GM10248 (cell line): ENCODE measurements at places on chromosomes 7 and 10.
A peak's percentile ranks its signal among the peaks of the same experiment; 100 is the strongest.

GRCh38 chr7:39357648-39358047 is 208.6 kb upstream of the YAE1 start:
- DNase-seq = no peak

- peak; percentile 37 for DNase-seq
Observed at GRCh38 chr7:140640060-140640637, 464 bp downstream of the DENND2A start.

GRCh38 chr7:106277976-106278375 is 6.8 kb downstream of the NAMPT start:
- no peak for DNase-seq

- no peak for DNase-seq
Observed at GRCh38 chr7:50210706-50211115, 93.8 kb upstream of the IKZF1 start.

DNA sequence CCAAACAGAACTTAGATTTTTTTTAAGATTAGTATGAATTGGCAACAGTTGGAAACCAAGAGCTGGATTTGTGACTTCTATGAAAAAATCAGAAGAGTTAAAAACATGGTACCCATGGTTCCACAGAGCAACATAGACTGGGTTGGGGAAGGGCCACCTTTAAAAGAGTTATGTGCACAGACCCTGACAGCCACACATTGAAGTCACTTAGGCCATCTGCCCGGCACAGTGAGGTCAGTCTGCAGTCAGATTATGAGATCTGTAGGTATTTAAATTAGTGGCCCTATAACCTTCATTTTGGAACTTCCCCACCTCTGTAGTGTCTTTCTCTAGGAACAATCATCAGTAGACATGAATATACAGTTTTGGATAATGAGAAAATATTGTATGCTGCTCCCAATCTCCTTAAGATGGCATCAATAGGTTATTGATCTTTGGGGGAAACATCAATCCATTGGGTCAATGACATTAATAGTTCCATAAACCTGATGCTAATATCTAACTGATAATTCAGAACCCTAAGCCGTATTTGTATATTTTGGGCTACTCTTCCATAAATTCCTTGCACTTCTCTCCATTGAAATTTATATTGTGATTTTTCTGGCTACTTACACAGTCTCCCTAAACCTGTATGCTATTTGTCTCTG is 7.0 kb downstream of the ANKRD1 start:
- DNase-seq = no peak

DNA sequence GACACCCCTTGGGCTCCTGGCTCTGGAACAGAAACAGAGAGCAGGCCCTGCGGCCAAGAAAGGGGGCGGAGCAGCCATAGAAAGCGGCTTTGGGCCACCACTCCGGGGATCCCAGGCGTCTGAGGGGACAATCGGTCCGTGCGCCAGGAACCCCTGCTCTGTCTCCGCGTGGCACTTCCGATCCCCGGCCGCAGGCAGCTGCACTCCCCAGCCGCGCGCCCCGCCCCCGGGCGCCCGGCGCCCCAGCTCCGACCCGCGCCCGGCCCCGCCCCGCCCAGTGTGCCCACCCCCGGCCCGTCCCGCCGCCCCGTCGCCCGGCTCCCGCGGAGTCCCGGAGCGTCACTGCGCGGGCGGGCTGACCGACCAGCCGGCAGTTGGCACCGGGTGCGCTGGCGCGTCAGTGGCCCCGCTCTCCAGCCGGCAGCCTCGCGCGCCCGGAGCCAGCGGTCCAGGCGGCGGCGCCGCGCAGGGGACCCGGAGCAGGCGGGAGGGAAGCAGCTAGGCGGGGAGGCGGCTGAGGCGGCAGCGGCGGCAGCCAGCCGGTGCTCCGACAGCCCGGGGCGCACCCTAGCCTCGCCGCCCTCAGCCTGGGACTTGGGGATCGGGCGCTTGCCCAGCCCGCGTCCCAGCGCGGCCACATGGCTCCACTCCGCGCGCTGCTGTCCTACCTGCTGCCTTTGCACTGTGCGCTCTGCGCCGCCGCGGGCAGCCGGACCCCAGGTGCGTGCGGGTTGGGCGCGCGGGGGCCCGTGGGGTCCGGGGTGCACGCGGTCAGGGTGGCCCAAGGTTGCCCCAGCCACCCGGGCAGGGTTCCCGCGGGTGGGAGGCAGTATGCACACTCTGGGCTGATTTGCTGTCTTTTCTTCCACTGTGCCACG is at the start of gene ADAMTS14:
ADAMTS14 (plus strand) TSS at position 342 of the 878 bp plus-strand sequence; CDS start at position 639, 297 bp downstream.
- DNase-seq = no peak

- DNase-seq = no peak
Observed at GRCh38 chr7:45015313-45015712, 15.3 kb downstream of the CCM2 start.

DNA sequence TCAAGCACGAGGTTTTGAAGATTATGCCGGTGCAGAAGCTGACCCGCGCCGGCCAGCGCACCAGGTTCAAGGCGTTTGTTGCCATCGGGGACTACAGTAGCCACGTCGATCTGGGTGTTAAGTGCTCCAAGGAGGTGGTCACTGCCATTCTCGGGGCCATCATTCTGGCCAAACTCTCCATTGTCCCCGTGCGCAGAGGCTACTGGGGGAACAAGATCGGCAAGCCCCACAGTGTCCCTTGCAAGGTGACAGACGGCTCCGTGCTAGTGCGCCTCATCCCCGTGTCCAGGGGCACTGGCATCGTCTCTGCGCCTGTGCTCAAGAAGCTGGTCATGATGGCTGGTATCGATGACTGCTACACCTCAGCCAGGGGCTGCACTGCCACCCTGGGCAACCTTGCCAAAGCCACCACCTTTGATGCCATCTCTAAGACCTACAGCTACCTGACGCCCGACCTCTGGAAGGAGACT is 284.7 kb downstream of the GPR37 start:
- DNase-seq = no peak

DNA sequence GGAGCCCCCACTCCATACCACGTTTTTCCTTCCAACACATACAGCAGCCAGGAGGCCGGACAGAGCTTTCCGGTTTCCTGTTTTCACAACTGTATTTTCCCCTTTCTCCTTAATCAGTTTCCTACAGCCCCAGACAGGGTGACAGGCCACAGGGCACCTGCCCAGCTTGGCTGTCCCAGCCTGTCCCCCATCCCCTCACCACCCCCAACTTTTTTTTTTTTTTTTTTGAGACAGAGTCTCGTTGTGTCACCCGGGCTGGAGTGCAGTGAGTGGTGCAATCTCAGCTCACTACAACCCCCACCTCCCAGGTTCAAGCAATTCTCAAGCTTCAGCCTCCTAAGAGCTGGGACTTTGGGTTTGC is 10.3 kb upstream of the HSPB1 start:
- DNase-seq = no peak

DNA sequence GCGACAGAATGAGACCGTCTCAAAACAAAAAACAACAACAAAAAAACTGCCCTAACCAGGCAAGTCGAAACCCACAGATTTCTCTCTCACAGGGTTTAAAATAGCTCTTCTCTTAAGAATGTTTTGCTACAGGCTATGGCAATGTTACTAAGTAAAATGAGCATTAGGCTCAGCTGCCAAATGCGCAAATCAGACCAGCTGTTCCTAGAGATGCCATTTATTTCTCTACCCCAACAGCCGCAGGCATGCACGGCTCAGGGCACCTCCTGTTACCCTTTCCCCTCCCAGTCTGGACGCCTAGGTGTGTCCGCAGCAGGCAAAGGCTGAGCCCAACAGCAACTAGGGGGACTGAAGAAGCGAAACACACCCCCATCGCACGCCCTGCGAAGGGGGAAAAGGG is 168.3 kb upstream of the MBL2 start:
- no peak for DNase-seq

- no peak for DNase-seq
Observed at GRCh38 chr7:70590126-70590854, 541.7 kb upstream of the GALNT17 start.

DNA sequence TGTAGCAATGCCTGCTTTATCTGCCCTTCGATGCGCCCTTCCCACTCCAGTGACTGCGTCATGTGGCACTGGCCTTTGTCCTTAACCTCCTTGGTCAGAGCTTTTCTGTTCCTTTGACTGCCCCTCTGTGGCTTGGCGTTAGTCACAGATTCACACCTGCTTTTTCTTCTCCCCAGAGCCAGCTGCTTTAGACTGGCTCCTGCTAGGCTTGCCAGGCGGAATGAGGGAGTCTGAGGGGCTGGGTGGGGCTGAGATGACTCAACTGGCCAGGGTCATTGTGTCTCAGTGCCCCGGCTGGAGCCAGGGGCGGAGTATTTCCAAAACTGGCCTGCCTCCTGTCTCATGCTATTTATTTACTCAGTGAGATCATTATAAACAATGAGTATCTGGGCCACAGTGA is 194.1 kb downstream of the EMX2 start:
- DNase-seq = no peak

- DNase-seq = no peak
Observed at GRCh38 chr7:5627745-5628547, 153.5 kb downstream of the RNF216 start.

DNA sequence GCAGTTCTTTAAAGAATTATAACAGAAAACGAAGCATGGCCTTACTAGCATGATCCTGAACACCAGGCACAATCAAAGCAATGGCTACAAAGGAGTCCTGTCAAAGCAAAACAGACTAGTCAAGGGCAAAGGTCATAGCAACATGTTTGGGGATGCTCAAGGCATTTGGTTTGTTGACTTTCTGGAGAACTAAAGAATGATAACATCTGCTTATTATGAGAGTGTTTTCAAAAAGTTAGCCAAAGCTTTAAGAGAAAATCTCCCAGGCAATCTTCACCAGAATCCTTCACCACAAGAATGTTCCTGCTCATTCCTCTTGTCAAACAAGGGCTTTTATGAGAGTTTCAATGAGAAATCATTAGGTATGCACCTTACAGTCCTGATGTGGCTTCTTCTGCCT is 95.1 kb upstream of the CPXM2 start:
- DNase-seq = no peak

DNA sequence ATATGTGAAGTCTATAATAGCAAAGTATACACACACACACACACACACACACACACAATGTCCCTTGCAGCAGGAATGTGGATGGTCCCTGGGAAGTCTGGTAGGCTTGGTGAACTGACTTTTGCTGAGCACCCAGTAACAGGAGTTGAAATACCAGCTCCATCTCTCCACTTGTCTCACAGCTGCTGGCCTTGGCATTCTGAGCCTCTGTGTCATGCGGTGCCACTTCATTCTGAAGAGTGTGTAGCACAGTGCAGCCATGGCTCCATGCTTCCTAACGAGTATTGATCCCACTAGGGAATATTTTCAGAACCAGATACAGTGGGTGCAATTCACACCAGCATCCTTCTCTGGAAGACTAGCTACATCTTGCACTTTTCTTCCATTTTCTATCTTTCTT is 192.4 kb downstream of the ADARB2 start:
- DNase-seq = no peak

GRCh38 chr10:89256340-89256739 is 4.8 kb upstream of the LIPA start:
- DNase-seq = no peak

GRCh38 chr7:64574540-64575099 is 11.7 kb upstream of the ZNF680 start:
- DNase-seq = no peak

- DNase-seq = no peak
Observed at GRCh38 chr10:90141791-90142190, 440.4 kb downstream of the KIF20B start.

DNA sequence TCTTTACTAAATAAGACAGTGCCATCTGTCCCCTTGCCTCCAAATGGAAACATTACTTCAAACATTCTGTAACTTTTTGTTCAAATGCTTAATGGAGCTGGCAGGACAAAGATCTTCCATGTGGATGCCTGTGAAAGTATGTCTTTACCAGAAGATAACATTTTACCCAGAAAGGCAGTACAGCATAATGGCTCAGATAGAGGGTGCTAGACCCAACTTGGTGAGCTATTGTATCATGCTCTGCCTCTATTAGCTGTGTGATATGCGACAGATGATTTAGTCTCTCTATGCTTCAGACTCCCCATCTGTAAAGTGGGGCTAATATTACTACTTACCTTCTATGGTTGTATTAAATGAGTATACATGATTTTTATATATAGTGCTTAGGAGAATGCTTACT is 8.8 kb upstream of the SMKR1 start:
- DNase-seq = no peak
